Calu3 (cell line): ENCODE measurements at places on chromosomes 4 and X. TPM values are rescaled to one million over a fixed set of nuclear protein-coding genes. Genes with fewer than 3 reads are reported as not detected.

GRCh38 chr4:165609653-165610052, 230.8 kb downstream of the CPE start:
- no peaks in the 10 kb centered on the region for H3K36me3 ChIP-seq
- peaks cover 12% of the 10 kb centered on the region for H3K4me1 ChIP-seq
- no peak overlapping the region for H3K27ac ChIP-seq
- DNase-seq, result no peak

GRCh38 chr4:111556141-111556781, 589.0 kb upstream of the FAM241A start:
- H3K27me3 ChIP-seq, result no peaks in the 10 kb centered on the region
- no peaks in the 10 kb centered on the region for H3K4me1 ChIP-seq
- no peak overlapping the region for H3K4me3 ChIP-seq
- no peak for DNase-seq

The FGF2 gene
- 33.7 and 43.6 TPM in 2 replicates for total RNA-seq

- H3K27ac ChIP-seq, result no peak overlapping the region
- no peak overlapping the region for H3K4me3 ChIP-seq
- no peaks in the 10 kb centered on the region for H3K27me3 ChIP-seq
- H3K4me1 ChIP-seq, result no peaks in the 10 kb centered on the region
- no peak for DNase-seq
Measured at GRCh38 chrX:81615979-81616378, 414.1 kb downstream of the SH3BGRL start.

- H3K4me1 ChIP-seq, result no peaks in the 10 kb centered on the region
- peaks cover 4% of the 10 kb centered on the region for H3K36me3 ChIP-seq
- no peaks in the 10 kb centered on the region for H3K27me3 ChIP-seq
- no peak overlapping the region for H3K4me3 ChIP-seq
Measured at GRCh38 chrX:42151808-42152207, 228.5 kb upstream of the CASK start.

DNA sequence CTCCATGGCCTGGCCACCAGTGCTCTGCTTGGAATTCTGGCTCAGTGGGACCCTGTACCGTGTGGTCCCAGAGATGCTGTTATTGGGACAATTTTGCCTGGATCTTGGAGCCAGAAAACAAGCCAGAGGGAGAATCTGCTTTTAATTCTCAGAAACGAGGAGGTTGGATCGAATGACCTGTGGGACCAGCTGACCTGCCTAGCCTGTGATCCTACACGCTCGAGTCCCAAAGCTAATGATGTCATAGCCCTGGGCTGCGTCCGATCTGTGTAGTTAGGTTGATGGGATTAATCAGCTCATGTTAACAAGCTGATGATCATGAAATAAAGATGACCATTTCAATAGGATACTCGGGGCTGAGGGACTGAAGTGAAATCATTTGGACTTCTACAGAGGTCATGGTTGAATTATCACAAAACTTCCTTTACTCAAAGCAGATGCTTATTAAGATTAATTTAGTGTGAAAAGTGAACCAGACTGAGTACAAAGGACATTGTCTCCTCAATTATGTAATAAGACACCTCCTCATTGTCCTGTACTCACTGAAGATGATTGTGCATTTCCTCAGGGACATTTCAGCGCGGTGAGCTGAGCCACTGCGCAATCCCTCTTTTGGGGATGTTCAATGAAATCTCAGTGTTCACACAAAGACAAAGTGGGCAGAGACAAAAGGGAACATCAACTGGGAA, 51.9 kb upstream of the STX18 start:
- no peaks in the 10 kb centered on the region for H3K27me3 ChIP-seq
- H3K36me3 ChIP-seq, result no peaks in the 10 kb centered on the region
- H3K4me3 ChIP-seq, result no peak overlapping the region
- no peaks in the 10 kb centered on the region for H3K4me1 ChIP-seq
- no peak overlapping the region for H3K27ac ChIP-seq

The SSX1 gene
- total RNA-seq, result not detected in 2 replicates

GRCh38 chr4:125198916-125199315, 115.8 kb upstream of the FAT4 start:
- no peaks in the 10 kb centered on the region for H3K36me3 ChIP-seq
- no peak overlapping the region for H3K27ac ChIP-seq
- H3K27me3 ChIP-seq, result no peaks in the 10 kb centered on the region
- H3K4me1 ChIP-seq, result no peaks in the 10 kb centered on the region
- no peak for DNase-seq

- no peak overlapping the region for H3K4me3 ChIP-seq
- H3K36me3 ChIP-seq, result no peaks in the 10 kb centered on the region
- no peak overlapping the region for H3K27ac ChIP-seq
- no peaks in the 10 kb centered on the region for H3K4me1 ChIP-seq
Measured at GRCh38 chrX:40976981-40977380, 108.3 kb upstream of the USP9X start.

DNA sequence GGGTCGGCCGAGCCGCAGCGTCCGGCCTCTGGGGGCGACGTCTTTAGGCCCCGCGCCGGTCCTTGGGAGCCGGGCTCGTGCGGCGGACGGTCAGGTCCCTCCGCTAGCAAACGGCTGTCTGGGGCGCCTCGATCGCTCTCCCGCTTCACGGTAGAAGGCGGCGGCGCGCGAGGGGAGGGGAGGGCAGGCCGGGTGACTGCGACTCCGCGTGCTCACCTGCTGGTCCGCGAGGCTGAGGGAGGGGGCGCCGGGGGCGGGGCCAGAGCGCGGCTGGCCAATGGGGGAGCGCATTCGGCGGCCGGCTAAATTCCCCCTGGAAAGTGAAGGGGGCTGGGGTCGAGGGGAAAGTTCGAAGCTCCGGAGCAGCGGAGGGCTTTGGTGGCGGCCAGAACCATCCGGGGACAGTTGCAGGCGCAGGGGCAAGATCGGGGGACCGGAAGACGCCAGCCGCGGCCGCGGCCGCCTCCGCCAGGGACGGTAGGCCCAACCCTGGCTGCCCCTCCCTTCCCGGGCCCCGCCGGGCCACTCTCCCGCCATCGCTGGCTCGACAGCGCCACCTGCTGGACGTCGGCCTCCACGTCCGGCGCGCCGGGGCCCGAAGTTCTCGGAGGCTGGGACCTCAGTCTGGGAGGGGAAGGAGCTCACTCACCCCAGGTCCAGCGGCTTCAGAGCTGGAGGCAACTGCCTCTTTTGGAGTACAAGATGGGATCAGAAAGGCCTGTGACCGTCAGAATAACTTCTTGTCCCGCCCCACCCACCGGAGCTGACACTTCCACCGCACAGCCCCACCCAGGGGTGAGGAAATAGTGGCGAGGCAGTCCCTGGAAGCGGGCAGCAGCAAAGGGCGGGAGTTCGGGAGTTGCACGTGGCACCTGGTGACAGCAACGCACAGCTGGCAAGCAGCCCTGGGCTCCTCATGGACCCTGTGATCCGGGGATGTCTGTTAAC, 49.9 kb downstream of the ELF4 start:
- H3K36me3 ChIP-seq, result peaks cover 22% of the 10 kb centered on the region
- peak overlapping the region; percentile 75 for H3K4me3 ChIP-seq
- peak overlapping the region; percentile 39 for H3K27ac ChIP-seq
- H3K4me1 ChIP-seq, result no peaks in the 10 kb centered on the region
- H3K27me3 ChIP-seq, result no peaks in the 10 kb centered on the region
- peak; percentile 91 for DNase-seq
